NCI-H1092 (cell line): ENCODE measurements at places on chromosomes 6 and 20.
A peak's percentile ranks its signal among the peaks of the same experiment; 100 is the strongest.

- DNase-seq, result no peak
Measured at GRCh38 chr6:18343741-18344140, 43.4 kb upstream of the RNF144B start.

- DNase-seq, result no peak
Measured at GRCh38 chr6:83505356-83505755, 7.0 kb upstream of the PRSS35 start.

GRCh38 chr20:57429159-57429496 is 37.9 kb downstream of the RBM38 start:
- no peak for DNase-seq

DNA sequence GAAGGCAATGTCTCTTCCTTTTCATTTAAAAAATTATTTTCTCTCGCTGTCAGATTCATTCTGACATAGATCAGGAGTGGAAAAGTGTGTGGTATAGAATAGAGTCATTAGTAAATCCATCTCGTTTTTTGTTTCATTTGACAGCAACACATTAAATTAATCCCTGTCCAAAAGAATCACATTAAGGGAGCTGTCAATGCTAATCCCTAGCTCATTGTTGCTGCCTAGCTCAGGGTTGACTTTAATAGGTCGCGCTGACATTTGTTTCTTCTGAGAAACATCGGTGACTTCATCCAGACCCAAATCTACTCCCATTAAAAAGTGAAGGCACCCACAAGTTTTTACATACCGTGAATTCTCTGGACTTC is 25.4 kb upstream of the MAP3K7 start:
- DNase-seq, result no peak

DNA sequence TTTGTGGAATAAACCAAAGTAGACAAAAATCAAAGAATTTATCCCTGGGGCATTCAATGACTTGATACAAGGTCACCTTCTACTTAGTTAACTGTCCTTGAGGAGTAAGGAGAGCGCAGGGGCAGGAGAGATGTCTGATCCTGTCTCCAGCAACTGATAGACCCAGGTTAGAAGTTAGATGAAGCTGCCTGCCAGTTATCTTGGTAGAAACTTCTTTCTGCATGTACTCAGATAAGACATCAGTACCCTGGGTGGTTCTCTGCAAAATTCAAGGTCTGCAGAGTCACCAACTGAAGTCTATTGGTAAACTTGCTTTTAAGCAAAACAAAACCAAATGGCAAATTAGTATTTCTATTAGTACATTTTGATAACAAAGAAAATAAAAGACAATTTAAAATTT is 2.7 kb downstream of the SGK1 start:
- no peak for DNase-seq

- DNase-seq, result no peak
Measured at GRCh38 chr6:131952886-131953509, 1.8 kb upstream of the CCN2 start.

DNA sequence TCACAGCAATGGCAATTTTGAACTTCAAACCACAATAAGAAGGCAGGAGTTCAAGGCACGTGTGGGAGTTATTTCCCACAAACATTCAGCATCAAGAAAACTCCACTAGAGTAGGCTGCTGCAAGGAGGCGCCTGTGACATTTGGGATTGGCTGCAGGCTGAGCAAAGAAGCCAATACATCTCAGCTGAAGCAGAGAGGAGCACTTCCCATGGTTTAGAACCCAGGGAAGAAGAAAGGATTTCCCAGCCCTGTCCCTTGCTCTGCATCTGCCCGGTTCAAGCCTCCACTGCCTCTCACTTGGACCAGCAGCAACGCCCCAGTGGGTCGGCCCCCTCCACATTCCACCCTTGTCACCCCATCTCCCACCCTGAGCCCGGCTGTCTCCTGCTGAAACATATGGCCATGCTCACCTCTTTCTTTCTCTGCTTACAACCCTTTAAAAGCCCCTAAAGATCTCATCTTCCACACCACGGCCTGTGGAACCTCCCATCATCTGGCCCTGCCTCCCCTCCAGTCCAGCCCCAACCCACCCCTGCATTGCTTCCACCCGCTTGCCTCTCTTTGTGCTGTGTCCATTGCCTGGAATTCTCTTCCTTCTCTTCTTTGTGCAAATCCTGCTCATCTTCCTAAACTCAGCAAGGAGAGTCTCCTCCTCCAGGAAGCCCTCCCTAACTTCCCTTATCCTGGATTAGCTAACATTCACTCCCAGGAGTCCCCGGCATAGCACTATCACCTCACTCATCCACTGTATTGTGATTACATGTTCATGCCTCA is 128.3 kb downstream of the ANKRD60 start:
- DNase-seq, result no peak

DNA sequence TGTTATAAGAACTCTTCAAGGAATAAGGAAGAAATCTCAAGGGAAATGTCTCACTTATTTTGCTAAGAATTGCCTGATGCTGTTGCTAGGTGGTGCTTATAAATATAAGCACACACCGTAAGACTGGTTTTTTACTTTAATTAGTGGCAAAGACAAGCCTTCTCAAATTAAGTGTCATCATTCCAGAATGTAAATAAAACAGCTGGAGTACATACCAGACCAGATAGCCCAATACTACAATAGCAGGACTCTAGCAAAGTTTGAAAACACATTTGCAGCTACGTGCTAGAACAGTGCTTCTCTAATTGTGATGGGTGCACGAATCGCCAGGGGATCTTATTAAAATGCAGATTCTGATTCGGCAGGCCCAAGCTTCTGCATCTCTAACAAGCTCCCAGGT is 6.8 kb downstream of the CNKSR3 start:
- DNase-seq, result no peak

DNA sequence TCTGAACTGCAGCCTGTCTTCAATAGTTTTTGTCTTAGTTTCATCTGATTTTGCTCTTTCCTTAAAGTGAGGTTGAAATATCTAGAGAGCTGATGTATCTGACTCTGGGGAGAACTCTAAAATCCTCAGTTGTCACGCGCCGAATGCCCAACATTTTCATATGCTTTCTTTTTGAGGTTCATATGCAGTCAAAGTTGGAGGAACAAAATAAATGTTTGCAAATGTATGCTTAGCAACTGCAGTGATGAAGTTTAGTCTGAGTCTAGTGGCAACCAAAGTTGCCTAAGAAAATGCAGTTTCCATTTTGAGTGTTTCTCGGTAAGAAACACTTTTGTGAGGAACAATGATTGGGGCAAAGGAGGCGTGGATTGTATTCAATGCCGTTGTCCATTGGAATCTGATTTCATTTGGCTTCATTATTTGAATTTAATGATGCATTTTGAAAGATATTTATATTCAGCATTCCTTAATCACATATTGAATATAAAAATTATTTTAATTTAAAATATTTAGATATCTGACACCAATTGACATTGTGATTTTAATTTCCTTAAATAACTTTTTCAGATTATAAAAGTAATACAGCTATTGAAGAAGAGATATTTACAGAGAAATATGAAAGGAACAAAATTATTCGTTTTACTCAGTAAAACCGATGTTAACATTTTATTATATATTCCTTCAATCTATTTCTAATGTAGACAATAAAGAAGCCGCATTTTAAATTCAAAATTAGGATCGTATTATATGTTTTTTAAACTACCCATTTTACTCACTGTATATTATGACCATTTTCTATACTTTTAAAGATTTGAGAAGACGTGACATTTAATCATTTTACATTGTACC is 122.0 kb downstream of the PLEKHG1 start:
- no peak for DNase-seq

GRCh38 chr20:61298661-61299060 is 46.6 kb downstream of the CDH4 start:
- DNase-seq, result no peak

GRCh38 chr6:21171801-21172200 is 421.8 kb upstream of the SOX4 start:
- DNase-seq, result no peak

DNA sequence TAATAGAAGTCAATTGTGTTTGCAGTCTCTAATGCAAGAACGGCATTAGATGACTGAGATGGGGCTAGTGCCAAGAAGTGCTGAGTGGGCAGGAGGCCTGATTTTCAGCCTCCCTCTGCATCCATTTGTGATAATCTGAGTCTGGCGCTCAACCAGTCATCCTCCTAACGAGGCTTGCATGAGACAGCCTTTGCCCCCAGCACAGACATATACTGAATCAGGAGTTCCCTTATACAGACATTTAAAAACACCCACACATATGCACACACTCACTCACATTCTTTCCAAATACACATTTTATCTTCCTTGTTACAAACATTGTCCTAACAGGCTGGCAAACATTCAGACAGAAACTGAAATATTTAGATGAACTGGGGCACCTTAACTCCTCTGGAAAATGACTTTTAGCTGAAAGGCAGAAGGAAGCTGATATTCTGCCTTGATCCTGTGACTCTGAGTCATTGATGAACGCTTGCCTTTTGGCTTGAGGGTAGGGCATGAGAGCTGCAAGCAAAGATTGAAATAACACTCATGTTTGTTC is 562.3 kb downstream of the DHX35 start:
- peak; percentile 1 for DNase-seq

- DNase-seq, result no peak
Measured at GRCh38 chr6:87421576-87421975, 13.8 kb downstream of the CFAP206 start.

DNA sequence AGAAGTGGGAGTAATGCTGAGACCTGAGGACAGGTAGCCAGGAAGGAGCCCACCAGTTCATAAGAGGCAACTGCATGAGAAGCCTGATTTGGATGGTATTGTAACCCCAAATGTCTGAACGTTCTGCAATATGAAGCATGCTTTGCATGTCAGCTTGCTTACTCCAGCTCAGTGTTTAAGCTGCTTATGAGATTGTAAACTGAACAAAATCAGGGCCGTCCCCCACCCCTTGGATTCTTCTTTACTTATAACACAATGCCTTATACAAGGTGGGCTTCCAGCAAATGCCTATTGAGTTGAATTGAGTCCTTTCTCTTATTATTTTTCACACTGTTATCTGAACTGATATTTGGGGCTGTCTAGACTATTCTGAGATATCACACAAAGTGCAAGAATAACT is 761.3 kb downstream of the KIF16B start:
- no peak for DNase-seq

- DNase-seq, result no peak
Measured at GRCh38 chr6:133243723-133244305, 2.7 kb downstream of the EYA4 start.
